NCI-H1105 (cell line): ENCODE measurements at places on chromosomes 7 and 10.

DNA sequence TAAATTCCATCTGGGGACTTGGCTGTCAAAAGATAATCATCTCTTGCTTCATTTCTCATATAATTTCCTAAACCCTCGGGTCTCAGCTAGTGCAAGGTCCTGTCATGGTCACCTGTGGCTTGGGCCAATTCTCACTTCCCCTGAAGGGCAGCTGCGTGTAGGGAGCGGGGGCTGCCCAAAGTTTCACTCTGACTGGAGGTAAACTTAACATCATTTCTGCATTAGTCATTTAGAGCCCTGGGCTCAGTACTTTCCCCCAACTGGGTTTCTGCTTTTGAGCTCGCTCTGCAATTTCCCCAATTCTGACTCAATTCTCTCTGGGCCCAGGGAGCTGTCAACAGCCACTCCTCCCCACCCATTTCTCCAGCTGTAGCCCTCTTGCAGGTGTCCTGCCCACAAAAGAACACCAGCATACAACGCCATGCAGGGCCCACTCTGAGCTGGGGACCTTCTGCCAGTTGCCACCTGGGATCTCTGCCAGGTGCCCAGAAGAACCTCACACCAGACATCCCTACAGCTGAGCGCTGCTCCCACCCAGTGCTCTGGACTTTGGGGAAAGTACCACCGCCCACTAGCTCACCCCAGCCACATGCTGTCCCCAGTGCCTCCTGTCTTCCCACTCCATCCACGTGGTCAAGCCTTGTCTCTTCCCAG lies 37.9 kb downstream of the VOPP1 start:
- DNase-seq, result no peak

- DNase-seq, result peak; percentile 5
Measured at GRCh38 chr7:150800581-150801241, at the start of gene TMEM176A. TMEM176A (plus strand) TSS chr7:150800769; CDS start chr7:150801551, 782 bp downstream.

DNA sequence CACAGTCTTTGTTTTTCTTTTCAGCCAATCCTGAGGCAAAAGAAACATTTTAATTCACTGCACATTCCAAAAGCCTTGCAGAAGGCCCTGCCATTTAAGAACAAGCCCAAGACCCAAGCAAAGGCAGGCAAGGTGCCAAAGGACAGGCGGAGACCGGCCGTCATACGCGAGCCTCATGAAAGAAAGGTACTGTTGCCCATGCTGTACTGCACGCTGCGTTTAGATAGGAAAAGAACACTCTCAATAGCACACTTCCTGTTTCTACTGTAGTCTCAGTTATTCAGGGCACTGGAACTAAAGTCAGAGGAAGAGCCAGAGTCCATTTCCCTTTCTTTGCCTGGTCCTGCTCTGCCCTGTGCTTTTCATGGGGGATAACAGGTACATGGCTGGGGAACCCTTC lies 47.6 kb downstream of the BMS1 start:
- DNase-seq, result no peak

DNA sequence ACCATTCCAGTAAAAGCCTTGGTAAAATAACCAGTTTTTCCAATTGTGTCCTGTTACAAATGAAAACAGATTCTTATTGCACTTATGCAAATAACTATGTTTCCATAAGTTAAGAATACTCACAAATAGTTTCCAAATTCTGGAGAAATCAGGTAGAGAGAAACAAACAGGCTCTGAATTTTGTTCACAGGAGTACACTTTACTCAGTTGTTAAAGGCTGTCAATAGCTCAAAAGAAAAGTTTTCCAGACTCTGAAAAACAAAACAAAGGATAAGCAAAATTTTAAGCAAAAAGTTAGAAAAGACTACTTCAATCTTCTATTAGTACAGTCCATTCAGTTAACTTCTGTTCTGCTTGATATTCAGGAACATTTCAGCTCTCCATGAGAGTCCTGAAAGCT lies 32.8 kb upstream of the ZNF365 start:
- DNase-seq, result no peak

DNA sequence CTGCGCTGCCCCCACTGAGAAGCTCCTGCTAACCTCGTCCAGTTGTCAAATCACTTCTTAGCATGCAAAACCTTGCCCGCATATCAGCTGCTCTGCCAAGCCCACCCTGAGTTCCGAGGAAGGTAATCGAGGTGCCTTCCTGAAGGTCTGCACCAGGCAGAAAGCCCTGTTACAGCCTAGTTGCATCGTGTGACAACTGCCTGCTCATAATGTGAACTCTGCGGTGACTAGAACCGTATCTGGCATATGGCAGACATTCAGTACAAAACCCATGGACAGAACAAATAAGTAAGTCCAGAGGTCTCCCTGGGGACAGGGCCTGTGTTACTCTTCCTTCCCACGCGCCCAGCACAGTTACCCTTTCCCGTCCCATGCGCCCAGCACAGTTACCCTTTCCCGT lies 394.3 kb downstream of the DNAJB6 start:
- DNase-seq, result no peak

DNA sequence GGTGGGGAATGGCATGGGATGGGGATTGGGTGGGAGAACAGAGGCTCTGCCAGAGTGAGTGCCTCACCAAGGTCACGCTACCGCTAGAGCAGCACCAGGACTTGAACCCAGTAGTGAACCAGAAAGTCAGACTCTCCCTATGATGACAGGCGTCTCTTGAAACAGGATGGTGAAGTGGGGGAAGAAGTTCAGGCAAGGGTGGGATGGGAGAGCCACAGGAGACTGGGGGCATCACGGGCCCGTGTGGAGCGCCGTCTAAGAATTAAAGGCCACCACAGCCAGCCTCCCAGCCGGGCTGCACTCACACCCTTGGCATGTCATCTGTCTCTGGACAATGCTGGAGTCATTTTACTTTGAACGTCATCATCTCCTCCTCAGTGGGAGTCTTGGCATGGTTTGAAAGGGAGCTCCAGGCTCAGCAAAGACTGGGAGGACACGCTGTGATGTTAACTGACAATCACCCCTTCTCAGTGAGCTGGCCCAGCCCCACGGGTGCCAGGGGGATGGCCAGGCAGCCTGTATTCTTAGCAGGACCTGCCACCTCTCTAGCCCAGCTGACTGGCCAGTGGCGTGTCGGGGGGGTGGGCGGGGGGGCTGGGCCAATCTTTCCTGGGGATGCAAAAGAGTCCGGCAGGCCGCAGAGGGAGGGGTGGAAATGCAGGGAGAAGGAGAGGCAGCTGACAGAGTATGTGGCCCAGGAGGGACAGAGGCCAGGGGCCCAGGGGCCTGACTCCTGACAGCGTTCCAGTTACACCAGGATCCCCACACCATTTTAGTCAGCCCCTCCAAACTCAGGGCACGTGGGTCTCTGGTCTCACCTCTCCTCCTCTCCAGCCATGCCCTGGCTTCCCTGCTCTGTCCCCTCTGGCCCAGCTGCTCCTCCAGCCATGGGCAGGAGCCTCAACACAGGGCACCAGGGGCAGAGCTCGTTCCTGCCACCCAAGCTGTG lies 96.2 kb downstream of the VOPP1 start:
- DNase-seq, result no peak

- DNase-seq, result no peak
Measured at GRCh38 chr7:112105584-112106530, 100.3 kb downstream of the DOCK4 start.

GRCh38 chr10:49612513-49613164 lies 1.2 kb upstream of the CHAT start:
- no peak for DNase-seq

- no peak for DNase-seq
Measured at GRCh38 chr7:157428554-157428945, 91.7 kb downstream of the DNAJB6 start.

DNA sequence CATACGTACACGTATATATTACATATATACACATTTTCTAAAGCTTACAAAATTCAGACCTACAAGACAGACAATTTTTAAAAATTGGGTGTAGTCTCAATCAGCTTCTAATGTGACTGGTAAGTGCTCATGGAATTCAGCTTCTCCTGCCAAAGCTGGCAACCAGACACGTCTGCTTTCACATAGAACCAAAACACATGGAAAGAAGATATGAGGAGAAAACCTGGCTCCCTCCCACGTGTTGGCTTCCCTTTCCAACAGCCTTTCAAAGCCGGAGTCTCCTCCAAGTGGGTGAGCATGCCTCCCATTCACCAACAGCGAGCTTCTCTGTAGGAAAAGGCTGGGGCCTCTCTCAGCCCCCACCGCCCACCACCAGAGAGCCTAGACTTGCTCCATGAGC lies 33.4 kb downstream of the CDCA7L start:
- DNase-seq, result no peak

DNA sequence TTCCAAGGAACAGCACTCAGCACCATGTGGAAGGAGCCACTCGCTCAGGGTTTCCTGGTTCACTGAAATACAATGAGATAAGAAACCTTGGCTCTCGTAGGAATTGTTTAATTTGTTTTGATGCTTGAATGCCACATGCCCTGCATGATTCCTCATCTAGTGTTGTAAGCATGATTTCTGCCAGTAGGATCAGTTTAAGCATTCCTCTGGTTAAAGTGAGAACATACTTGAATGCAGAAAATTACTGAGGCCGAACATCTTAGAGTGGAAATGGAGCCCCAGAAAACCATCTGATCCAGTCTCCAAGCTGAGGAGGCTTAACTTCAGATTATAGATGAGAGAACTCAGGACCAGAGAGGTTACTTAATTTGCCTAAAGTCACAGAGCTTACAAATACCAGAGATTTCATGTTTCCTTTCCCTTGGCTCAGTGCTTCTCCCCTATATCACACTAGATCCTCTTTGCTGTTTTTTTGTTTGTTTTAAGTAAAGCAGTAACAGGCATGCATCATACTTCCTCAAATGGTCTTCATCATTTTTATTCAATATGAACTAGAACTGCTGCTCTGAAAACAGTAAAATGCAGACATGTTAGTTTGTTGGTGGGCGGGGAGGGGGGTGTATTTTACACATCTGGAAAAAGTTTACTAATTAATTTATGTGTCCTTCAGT lies 125.1 kb downstream of the ADAM12 start:
- DNase-seq, result no peak

DNA sequence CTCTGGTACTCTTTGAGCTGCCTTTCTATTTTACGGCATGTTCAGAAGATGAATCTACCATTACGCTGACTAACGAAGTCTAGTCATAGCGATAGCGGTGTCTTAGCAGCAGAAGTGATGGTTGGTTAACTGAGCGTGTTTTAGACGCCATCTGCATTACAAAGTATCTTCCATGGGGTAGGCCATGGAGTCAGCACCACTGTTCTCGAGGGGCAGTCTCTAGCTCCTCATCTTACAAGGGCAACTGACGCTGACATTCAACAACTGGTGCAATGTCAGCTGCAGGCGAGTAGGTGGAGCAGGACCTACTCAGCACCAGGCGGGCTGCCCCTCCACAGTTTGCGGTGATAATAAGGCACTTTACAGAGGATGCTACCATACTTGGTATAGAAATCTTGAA lies 88.7 kb downstream of the ADARB2 start:
- DNase-seq, result no peak

DNA sequence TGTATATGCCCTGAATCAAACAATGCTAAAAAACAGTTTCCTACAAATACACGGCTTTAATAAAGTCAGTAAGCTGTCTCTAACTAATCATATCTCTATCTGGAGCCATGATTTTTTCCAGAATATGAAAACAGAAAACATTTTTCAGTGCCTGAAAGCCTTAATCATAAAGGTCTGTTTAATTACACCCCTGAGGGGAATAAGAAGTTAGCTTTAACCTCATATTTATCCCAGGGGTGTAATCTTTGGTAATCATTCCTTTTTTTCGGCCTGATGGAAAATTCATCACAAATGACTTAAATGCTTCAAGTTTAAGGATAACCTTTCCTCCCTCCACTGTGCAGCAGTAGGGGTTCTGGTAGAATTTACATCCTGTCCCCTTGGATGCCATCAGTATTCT lies 124.2 kb downstream of the ATE1 start:
- DNase-seq, result no peak

GRCh38 chr7:64946772-64947171 lies 43.7 kb downstream of the ZNF273 start:
- peak; percentile 6 for DNase-seq
